ENCODE measurements at places on chromosomes 13 and 19.

DNA sequence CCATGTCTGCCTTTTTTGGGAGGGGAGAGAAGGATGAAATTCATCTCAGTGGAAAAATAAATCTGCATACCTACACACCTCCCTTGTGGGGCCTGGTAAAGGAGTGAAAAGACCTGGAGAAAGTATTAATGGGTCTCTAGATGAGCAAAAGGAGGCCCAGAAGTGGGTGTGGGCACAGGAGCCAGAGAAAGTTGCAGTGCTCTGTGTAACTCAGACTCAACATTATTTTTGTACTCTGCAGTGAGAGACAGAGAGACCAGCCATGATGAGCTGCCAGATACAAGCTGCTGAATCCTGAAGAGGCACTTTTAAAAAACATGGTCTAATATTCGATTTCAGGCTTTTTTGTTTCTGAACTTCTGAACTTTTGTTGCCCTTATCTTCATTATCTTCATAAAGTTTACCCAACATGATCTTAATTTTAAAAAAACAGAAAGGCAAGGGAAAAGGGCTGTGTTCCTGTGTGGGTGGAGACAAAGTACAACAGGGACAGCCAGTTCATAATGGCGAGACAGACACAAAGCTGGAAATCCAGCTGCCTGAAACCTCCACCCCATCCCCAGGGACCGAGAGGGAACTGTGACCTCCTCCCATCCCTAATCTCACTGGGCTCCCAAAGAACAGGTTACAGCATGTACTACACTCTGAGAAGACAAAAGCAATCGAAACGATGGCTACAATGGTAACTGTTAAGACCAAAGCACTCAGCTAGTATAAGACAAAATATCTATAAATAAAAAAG lies 77.2 kb downstream of the KLF12 start:
- DNase-seq, result no peak

DNA sequence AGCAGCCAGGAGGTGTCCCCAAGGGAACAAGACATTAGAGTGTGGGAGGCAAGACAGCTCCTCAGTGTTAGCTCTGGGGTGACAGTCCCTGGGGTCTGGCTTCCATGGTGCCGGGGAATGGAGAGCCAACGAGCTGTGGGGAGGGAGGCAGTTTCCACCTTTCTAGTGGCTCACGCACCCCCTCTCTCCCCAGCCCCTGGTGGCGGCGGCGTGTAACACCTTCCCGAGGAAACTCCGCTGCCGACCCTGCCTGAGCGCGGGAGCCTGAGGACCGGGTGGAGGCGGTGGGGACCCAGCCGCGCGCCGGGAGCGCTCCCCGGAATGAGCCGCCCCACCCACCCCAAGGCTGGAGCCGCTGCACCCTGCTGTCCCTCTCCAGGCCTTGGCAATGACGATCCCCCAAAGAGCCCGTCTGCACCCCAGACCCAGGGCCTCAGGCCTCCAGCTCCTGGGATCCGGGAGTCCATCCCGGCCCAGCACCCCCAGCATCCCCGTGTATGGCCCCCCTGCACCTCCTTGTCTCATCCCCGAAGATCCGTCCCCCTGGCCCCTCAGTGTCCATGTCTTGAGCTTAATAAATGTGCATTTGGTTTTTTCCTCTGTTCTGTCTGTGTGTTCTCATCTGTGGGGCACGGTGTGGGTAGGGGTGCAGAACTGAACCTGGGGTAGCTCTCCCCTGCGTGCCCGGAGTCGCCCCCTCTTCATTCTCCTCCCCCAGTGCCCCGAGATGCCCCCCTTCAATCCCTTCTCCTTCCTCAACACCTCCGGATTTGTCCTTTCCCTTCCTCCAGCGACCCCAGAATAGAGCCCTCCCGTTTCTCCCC lies 622 bp upstream of the FXYD5 start:
- DNase-seq, result peak; percentile 79

GRCh38 chr13:51759240-51759639 lies 44.7 kb downstream of the DHRS12 start:
- no peak for DNase-seq

- DNase-seq, result no peak
Measured at GRCh38 chr13:20921572-20921971, 19.0 kb upstream of the XPO4 start.

DNA sequence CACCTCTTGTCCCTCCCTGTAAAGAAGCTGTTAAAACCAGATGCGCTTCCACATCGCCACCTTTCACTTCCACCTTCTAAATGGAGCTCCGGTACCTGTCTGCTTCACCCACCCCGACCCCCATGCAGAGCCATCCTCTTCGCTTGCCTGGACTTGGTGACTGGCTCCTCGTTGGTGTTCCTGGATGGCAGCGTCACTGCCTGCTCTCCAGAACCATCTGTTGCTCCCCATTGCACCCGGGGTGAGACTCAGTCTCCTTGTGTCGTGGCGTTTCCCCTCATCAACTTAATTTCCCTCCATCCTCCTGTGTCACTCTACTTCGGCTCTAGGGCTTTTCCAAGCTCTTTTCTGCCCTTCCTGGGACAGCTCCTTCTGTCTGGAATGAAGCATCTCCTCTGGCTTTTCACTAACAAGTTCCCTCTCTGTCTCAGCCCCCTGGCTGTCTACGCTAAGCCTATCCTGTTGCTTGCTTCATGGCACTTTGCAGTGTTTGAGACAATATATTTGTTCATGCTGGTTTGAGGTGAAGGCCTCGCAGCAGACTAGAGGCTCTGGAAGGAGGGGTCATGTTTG lies 10.3 kb downstream of the CEBPG start:
- DNase-seq, result no peak

- peak; percentile 49 for DNase-seq
Measured at GRCh38 chr13:87274209-87274819, 396.9 kb upstream of the SLITRK5 start.

DNA sequence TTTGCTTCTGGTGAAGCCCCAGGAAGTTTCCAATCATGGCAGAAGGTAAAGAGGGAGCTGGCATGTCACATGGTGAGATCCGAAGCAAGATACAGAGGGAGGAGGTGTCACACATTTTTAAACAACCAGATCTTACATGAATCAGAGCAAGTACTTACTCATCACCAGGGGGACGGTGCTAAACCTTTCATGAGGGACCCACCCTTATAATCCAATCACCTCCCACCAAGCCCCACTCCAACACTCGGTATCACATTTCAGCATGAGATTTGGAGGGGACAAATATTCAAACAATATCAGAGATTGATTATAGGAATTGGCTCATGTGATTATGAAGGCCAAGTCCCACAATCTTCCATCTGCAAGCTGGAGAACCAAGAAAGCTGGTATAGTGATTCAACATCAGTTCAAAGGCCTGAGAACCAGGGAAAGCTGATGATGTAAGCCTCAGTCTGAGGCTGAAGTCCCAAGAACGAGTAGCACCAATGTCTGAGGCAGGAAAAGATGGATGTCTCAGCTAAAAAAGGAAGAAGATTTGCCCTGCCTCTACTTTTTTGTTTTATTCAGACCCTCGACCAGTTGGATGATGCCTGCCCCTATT lies 58.6 kb upstream of the WDFY2 start:
- no peak for DNase-seq
